Breast epithelium (tissue), 4 donors: ENCODE measurements at places on chromosomes 7 and 10. TPM values are rescaled to one million over a fixed set of nuclear protein-coding genes. Genes with fewer than 3 reads are reported as not detected.

The CHRM2 gene
- not detected for total RNA-seq

The GBX1 gene
- not detected for total RNA-seq

The ANXA8L1 gene
- 55.2 TPM for total RNA-seq

The PTPRZ1 gene
- total RNA-seq = 0.48 TPM

The MMD2 gene
- not detected for total RNA-seq

The SPDYE5 gene
- total RNA-seq = not detected

The MKX gene
- 1.8 TPM for total RNA-seq

The RAMP3 gene
- total RNA-seq = 11.7 TPM

The TIMM23B gene
- 29.7 TPM for total RNA-seq

The BHLHA15 gene
- 0.59 TPM for total RNA-seq

The HOGA1 gene
- 2.3 TPM for total RNA-seq

- no peak for DNase-seq
These were observed 28.9 kb upstream of the NPY start for GRCh38 chr7:24255139-24255538.

- DNase-seq = no peak
These were observed 45.5 kb upstream of the TARP start for GRCh38 chr7:38318803-38319416.

DNA sequence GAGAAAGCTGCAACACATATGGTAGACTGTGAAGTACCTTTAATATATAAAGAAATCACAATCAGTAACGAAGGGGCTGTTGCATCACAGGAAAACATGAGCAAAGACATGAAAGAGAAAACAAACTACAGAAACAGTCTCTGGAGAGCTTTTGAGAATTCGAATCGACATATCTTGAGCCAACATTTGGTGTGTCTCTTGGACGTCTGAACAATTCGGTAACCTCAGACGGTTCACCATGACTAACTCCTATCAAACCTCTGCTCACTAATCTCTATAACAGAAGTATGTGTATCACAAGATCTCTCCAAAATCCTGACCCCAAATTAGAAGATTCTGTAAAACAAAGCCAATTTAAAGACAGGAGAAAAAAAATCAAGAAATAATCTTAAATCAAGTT, 262.0 kb upstream of the YAE1 start:
- no peak for DNase-seq

GRCh38 chr10:61942604-61943461, 41.3 kb downstream of the ARID5B start:
- DNase-seq = no peak

DNA sequence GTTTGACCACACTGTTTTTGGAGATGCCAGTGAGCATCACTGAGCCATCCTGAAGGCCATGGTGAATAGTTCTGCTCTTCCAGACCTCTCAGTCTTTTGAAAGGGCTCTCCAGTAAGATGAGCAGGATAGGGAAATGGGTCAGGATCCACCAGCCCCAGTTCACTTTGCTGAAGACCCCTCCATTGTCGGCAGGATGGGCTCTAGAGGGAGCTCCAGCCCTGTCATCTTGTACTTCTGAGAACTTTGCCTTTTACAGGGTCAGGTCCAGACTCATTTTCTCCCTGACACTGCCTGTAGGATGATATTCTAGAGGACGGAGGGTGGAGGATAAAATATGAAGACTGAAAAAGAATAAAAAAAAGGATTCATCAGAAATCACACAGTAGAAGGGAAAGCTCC, 13.1 kb downstream of the LHFPL3 start:
- DNase-seq = no peak

DNA sequence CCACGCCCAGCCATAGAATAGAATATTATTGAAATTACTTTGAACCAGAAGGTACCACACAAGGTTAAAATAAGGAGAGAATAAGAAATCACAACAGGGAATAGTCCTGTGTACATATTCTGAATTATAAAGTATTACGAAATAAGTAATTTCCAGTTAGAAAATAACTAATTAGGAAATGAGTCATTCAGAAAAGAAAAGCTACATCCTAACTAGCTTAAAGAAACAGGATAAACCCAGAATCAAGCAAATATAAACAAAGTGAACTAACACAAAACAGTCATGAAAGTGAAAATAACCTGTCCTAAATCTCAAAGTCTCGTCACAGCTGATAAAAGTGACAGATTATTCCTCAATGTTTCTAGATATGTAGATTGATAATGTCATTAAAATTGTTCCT, 74.8 kb upstream of the NEBL start:
- no peak for DNase-seq

- no peak for DNase-seq
These were observed 243.2 kb downstream of the CDK14 start for GRCh38 chr7:90839316-90839715.

DNA sequence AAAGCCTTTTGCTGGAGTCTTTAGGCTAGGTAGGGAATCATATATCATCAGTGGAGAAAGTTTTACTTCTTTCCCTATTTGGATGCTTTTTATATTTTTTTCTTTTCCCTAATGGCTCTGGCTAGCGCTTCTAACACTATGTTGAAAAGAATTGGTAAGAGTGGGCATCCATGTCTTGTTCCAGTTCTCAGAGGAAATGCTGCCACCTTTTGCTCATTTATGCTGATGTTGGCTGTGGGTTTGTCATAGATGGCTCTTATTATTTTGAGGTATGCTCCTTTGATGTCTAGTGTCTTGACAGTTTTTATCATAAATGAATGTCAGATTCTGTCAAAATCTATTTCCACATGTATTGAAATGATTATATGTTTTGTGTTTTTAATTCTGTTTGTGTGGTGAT, 1544.1 kb downstream of the REEP3 start:
- DNase-seq = no peak

- DNase-seq = no peak
These were observed 621.8 kb upstream of the FZD8 start for GRCh38 chr10:36263871-36264270.

GRCh38 chr10:88227342-88228018, 355.6 kb downstream of the RNLS start:
- DNase-seq = no peak

DNA sequence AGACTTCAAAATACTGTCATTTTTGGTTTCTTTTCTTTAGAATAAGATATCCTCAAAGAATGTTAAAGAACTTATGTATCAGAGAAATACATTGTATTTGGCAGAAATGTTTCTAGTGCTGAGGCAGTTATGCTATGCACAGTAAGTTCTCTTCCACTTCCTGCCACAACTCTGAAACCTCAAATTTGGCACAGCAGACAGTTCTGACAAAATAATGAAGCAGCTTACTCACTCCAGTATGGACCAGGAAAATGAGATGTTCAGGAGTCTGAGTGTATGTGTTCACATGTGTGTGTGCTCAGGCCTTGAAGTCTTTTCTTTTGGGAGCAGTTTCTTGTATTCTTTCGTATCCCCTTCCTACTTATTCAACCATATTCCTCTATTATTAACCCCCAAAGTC, 197.0 kb upstream of the AGK start:
- DNase-seq = no peak

- DNase-seq = no peak
These were observed 358.6 kb downstream of the PAXIP1 start for GRCh38 chr7:154644366-154644765.

- DNase-seq = no peak
These were observed 80.4 kb upstream of the MGMT start for GRCh38 chr10:129386415-129387257.

GRCh38 chr10:101142533-101143344, 11.6 kb downstream of the TLX1 start:
- no peak for DNase-seq

- DNase-seq = no peak
These were observed 50.8 kb downstream of the GSDME start for GRCh38 chr7:24706211-24707170.

DNA sequence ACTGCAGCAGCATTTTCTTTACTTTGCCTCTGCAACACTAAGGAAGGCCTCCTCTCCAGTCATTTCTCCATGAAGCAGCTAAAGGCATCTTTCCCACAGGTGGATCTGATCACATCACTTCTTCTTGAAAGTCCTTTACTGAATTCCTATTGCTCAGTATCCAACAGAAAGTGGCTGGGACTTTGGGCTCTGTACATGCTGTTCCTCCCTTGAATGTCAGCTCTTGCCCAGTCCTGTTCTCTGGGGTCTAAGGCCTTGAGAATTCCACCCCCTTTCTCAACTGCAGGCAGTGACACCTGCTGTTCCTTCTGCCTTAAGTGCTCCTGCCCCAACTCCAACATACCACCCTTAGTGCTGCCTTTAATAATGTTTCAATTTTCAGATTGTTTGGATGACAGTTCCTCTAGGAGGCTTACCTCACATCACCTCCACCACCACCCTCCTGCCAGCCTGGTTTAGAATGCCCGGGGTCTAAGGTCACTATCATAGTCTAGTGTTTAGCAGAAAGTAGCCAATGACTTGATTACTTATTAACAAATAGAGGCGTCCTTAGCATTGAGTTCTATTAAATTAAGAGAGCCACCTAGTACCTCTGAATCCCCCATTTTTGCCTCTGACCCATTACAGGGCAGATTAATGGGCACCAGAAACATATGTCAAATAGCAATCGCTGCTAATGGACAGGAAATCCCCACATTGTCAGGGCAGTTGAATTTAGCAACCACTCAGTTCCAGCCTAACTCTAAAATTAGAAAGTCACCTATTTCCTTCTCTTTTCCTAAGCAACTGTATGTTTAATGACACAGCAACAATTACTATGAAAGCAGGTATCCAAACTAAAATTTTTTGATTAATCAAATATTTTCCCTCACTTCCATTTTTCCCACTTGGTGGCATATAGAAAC, 11.4 kb downstream of the INHBA start:
- no peak for DNase-seq

- DNase-seq = peak; percentile 60
These were observed 41.8 kb upstream of the LRRC18 start for GRCh38 chr10:48981310-48981907.

GRCh38 chr7:151796091-151796870, 80.6 kb downstream of the PRKAG2 start:
- no peak for DNase-seq
